Fibroblast of villous mesenchyme (primary cell): ENCODE measurements at places on chromosomes 13 and 19. TPM values are rescaled to one million over a fixed set of nuclear protein-coding genes. Genes with fewer than 3 reads are reported as not detected.

GRCh38 chr13:99484473-99484872 lies 16.8 kb upstream of the TM9SF2 start:
- DNase-seq = peak; percentile 99

DNA sequence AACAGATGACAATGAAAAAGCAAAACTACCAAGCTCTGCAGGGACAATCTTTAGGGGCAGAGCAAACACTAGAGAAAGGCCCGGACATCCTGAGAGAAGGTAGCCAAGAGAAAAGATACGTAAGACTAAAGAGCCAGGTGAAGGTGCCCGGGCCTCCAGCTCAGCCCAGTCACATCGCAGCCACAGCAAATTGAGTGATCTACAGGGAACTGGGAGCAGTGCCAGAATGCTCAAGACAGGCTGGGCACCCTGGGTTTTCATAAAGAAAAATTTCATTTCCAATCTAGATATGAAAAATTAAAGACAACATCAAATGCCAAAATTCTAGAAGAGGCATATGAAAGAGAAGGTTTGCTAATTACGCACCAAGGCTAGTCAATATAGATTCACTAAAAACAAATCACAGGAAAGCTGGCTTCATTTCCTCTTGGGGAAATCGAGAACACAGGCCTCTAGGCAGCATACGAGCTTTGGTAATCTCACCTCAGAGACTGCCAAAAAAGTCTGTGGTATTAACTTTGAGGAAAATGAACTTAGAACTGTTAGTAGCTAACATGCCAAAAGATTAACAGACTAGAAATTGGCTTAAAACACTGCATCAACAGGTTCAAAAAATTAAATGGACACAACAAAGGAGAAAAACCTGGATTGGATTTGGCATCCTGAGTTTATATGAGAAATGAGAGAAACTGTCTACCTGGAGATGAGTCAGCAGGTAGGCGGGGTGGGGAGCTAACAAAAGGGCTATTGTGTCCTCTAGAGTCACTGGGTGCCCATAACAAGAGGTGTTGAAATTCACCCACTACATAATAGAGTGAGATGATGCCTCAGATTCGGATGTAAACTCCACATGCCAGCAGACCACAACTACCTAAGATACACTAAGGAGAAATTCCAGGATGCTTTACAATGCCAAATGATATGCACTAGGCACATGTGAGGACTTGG lies 6.6 kb downstream of the ANKRD10 start:
- no peak for DNase-seq

- DNase-seq = peak; percentile 13
Observed at GRCh38 chr19:51407511-51408131, 9.8 kb downstream of the SIGLEC10 start.

DNA sequence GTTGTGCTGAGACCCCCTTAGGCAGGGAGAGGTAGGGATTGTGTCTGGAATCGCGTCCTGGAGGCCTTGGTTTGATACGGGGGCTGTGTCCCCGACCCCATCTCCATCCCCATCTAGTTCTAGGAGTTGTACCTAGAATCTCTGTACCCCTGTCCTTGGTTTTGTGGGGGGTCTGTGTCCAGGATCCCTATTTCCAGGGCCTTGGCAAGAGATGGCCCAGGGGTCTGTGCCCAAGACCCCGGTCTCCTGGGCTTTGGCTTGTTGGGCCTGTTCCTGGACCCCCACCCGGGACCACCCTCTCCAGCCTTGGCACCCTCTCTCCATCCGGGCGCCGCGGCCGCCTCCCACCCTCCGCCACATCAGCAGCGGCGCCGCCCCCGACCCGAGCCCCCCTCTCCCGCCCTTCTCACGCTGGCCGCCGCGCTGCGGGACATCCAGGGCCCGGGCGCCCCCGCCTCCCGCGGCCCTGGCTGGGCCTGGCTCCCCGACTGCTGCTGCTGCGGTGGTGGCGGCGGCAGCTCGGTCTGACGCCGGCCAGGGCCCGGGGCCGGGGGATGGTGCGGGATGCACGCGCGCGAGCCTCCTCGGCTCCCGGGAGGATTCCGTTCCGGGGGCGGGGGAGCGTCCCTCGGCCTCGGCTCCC lies at the start of gene NUMBL:
Gene NUMBL (minus strand): TSS at position 602 of the 643 bp plus-strand sequence. CDS start 168 bp downstream, at position 434.
- no peak for DNase-seq

DNA sequence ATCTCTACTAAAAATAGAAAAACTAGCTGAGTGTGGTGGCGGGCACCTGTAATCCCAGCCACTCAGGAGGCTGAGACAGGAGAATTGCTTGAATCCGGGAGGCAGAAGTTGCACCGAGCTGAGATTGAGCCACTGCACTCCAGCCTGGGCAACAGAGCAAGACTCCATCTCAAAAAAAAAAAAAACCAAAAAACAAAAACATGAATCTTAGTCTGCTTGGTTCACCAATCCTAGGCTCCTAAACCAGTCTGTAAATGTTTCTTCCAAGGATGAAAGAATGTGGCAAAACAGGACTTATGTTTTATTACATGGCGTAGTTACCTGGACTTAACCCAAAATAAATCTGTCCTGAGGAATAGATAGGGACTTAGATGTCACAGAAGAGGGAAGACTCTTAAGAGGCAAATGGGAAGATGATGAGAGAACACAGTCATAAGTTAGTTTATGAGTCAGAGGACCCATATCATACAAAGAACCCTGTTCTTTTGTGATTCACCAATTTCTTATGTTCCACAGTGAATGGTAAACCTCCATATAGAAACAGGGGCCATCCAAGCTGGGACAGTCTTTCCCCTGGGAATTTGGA lies 6.9 kb upstream of the FBXL3 start:
- DNase-seq = no peak

SYT3 gene
- total RNA-seq = under 0.01 TPM in 1 of 2 replicates, not detected in the other

CGB8 gene
- total RNA-seq = not detected in 2 replicates

CLEC17A gene
- not detected in 2 replicates for total RNA-seq
